Colonic mucosa (tissue), 4 donors: ENCODE measurements at places on chromosomes 4 and X. TPM values are rescaled to one million over a fixed set of nuclear protein-coding genes. Genes with fewer than 3 reads are reported as not detected.

DNA sequence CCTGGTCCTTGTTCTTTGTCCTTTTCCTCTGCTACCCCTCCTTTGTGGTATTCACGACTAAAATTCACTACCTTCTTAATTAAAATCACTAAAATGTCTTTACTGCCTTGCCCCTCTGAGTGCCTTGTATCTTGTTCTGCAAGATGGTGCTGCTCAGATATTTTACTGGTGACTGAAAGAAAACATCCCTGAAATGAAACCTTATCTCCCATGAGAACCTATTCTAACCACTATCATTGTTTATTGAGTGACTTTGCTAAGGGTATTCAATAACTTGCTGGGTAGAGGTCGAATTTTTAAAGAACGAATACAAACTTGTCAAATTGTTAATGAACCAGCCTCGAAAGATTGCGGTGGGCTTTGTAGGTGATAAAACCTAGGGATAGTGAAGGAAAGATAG, 52.8 kb downstream of the SPRY1 start:
- no peak for DNase-seq

GRCh38 chr4:121189326-121190215, 25.4 kb upstream of the TNIP3 start:
- DNase-seq, result no peak

GRCh38 chrX:154750301-154751202, at the start of gene GAB3:
Gene GAB3 (minus strand): TSS chrX:154751077. CDS start chrX:154751025, 52 bp downstream.
- DNase-seq, result no peak

- no peak for DNase-seq
Measured at GRCh38 chr4:1572964-1573720, 111.0 kb downstream of the FAM53A start.

- DNase-seq, result no peak
Measured at GRCh38 chr4:162506253-162506652, 342.5 kb upstream of the FSTL5 start.

GRCh38 chrX:49039598-49040375, 3.4 kb downstream of the TFE3 start:
- DNase-seq, result peak; percentile 52

DNA sequence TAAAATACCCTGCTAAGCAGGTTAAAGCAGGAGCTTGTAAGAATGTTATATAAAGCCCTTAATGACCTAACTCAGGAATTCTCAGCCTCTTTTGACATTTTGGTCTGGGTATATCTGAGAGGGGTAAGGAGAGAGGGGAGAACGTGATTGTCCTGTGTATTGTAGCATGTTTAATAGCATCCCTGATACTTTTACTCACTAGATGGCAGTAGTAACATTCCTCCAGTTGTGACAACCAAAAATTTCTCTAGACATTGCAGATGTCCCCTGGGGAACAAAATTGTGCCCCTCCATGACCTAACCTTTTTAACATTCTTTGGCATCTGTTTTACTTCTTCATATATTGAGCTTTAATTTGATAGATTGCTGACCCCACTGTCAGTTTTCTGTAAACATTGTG, 17.9 kb downstream of the SMARCA5 start:
- no peak for DNase-seq

GRCh38 chr4:95367824-95368223, 180.9 kb downstream of the UNC5C start:
- no peak for DNase-seq

GRCh38 chr4:120753854-120754253, 168.7 kb downstream of the PRDM5 start:
- no peak for DNase-seq

GRCh38 chr4:75630174-75630936, at the start of gene CDKL2:
Gene CDKL2 (minus strand): TSS chr4:75630528. CDS start chr4:75625988, 4,540 bp downstream.
- DNase-seq, result peak; percentile 97

DNA sequence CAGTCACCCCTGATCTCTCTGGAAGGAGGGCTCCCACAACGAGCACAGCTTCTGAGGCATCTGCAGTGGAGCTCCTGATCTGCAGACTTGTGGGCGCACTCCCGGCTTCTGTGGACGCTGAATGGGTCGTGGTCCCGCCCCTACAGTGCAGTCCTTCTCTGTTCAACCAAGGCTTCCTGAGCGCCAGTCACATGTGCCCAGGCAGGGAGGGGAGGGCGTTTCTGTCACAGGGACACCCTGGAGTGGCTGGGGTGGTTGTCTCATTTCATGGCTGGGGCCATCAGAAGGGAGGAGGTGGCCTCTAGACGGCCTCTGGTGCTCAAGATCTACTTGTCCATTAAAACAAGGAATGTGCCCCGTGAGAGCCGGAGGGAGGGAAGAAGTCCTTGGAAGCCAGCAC, 67.1 kb upstream of the PSAPL1 start:
- no peak for DNase-seq

DNA sequence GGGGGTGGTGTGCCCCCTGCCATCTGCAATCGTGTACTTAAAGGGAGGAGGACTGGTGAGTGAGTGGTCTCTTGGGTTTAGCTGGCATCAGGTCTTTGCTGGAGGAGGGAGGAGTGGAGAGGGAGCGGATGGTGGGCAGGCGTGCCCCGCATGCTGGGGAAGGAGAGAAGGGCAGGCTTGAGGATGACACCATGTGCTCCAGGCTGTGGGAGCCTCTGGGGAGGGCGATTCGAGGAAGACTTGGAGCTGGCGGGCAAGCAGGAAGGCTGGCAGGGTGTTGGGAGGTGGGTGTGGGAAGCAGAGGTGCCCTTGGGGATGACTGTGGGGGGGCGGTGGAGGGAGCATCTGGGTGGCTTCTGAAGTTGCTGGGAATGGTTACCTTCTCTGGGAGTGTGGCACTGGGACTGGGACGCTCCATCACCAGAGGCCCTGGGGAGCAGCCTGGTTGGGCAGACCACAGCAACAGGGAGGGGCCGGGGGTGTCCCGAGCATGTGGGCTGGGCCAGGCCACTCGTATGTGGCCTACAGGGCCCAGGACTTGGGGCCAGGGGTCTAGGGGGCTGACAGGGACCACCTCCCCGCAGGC, 30.8 kb upstream of the AFAP1 start:
- peak; percentile 68 for DNase-seq

DNA sequence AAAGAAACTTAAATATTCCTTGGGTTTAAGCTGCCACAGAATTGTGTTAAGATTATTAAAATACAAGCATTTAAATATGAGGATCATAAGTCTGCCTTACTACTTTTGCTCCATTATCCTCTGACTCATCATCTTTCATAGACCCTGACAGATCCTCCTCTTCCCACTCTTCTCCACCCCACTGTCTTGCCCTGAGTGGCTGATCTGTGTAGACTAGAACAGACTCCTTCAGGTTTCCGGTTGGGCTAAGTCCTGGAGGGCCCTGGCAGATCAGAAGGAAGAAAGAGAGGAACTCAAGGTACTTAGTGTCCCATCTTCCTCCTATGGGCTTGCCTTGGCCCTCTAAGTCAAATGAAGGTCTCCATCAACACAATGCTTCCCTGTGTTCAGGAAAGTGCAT, 30.7 kb downstream of the PALLD start:
- no peak for DNase-seq

ASB9 gene
- 3.6 TPM for total RNA-seq

ANKRD37 gene
- total RNA-seq, result 17.3 TPM

PNMA5 gene
- total RNA-seq, result not detected
